Suprapubic skin (tissue), 4 donors: ENCODE measurements at places on chromosomes 2 and 18. TPM values are rescaled to one million over a fixed set of nuclear protein-coding genes. Genes with fewer than 3 reads are reported as not detected.

Gene DPYSL5
- total RNA-seq, result not detected

DNA sequence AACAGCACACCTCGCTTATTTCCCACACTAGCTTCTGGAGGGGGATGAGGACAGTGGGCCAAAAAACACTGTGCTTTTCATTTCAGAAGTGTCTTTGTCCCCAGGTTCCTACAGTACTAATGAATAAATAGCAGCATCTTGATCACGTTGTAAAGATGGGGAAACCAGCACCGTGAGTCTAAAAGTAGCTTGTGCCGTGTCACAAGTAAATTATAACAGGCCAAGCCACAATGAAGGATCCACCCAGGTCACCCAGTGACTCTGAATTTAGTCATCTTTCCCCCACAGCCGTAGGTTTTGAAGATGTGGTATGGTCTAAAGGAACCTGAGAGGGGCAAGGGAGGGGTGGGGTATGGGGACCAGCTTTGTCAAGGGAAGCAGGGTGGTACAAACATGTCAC is 8.8 kb downstream of the FZD7 start:
- no peak for DNase-seq

DNA sequence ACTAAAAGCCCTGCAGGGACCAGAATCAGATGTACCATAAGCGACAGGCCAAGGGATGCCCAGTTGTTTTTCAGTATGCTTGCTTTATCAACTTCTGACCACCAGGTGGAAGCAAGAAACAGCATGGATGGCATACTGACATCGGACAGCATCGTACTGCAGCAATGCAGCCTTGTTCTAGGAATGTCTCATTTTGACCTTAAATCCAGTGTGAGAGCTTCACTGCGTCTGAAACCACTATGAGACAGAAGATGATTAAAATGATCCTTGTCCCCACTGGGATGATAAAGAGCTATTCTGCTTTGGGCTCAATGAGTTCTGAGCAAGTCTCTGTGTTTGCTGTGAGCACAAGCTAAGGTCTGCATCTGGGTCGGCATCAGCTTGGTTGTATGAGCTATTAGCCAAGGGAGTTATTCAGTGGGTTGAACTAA is 54.3 kb downstream of the CDK15 start:
- no peak for DNase-seq

Gene FZD7
- total RNA-seq, result 13.5 TPM

Gene STAT4
- 2.7 TPM for total RNA-seq

Gene DSG4
- 3.2 TPM for total RNA-seq

GRCh38 chr2:120653046-120653445 is 82.6 kb upstream of the GLI2 start:
- DNase-seq, result no peak

DNA sequence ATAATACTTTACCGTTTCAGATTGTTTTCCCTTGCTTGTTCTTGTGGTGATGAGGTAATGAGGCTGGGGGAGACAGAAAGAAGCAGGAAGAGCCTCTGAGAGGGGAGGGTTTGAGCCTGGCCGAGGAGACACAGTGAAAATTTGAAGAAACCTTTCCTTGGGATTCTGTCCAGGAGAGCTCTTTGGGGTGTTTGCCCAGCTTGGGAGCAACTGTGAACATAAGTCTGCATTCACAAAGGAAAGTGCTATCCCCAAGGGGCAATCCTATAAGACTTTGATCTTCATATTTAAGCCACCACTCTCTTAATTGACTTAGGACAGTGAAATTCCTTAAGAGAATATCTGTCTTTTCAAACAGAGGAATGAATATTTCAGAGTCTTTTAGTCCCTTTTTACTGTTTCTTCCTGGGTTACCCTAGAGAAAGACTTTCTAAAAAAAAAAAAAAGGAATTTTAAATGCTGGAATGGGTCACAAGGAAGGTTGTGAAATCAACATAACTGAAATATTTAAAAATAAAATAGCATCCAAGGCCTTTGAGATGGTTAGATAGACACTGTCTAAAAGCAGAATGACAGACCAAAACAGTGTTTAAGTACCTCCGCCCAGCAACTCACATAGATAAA is 52.5 kb upstream of the STAM2 start:
- no peak for DNase-seq

Gene NEB
- 7.7 TPM for total RNA-seq

Gene ILKAP
- 58.3 TPM for total RNA-seq

- DNase-seq, result no peak
Observed at GRCh38 chr2:222796413-222797103, 64.3 kb upstream of the ACSL3 start.

Gene B3GNT2
- 18.3 TPM for total RNA-seq

- DNase-seq, result peak; percentile 20
Observed at GRCh38 chr2:98793897-98794830, 63.2 kb upstream of the MGAT4A start.

GRCh38 chr18:25353080-25353479 is 1.1 kb upstream of the ZNF521 start:
- DNase-seq, result no peak

GRCh38 chr2:45683292-45683691 is 31.8 kb downstream of the PRKCE start:
- no peak for DNase-seq

GRCh38 chr2:184680825-184681224 is 82.5 kb downstream of the ZNF804A start:
- DNase-seq, result no peak

Gene TAF4B
- total RNA-seq, result 21.9 TPM

DNA sequence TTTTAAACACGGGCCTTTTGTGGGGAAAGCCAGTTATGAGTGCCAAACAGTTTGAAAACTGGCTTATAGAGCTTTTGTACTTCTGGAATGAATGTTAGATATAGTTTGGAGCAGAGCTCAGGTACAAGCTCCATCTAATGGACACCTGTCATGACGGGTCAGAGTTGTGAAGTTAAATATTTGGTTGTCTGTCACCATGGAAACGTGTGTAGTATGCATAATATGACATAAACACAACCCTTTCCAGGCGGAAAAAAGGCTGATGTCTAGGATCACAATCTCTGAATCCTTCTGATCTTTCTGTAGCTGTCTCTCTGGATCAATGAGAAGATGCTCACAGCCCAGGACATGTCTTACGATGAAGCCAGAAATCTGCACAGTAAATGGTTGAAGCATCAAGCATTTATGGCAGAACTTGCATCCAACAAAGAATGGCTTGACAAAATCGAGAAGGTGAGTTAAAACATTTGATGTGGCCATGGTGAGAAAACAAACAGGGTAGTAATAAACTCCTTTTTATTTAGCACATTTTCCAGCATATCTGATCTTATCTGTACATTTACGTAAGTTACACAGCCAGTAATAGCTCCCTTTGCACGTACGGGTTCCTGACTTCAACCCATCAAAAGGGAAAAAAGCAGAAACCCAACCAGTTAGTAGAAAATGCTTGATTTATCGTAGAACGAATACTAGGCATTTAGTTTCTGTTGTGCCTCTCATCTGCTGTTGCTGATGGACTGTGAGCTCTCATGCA is 80.6 kb upstream of the EML6 start:
- DNase-seq, result no peak

DNA sequence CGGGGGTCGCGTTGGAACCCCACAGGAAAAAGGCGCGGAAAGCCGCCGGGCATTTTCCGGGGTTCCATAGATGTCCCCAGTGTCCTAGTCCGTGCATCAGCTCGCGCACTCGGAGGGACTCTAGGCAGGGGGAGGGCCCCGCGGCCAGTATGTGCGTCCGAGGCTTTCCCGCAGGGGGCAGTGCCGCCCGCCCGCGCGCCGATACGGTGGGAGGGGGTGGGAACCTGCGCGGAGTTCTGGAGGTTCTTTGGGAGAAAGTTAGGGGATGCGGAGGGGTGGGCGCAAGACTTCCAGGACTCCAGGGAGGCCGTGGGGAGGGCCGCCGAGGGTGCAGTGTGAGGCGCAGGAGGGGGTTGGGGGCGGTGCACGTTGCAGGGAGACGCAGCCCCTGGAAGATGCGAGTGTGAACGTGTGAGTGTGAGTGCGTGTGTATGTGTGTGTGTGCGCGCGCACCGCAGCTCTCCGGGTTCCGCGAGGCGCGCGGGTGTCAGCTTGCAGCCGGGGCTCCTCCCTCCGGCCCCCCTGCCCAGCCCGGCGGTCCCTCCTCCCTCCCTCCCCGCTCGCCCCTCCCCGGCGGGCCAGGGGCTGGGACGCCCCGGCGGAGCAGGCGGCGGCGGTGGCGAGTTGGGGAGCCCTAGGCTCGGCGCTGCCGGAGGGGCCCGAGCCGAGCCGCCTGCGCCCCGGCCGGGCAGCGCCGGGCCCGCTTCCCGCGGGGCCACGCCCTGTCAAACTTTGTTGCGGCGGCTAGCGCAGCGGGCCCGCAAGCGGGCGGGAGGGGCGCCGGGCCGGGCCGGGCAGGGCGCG is at the start of gene TCF7L1:
TCF7L1 (plus strand) TSS at position 559 of the 804 bp plus-strand sequence. CDS start 293 bp downstream, outside the sequence.
- peak; percentile 90 for DNase-seq

DNA sequence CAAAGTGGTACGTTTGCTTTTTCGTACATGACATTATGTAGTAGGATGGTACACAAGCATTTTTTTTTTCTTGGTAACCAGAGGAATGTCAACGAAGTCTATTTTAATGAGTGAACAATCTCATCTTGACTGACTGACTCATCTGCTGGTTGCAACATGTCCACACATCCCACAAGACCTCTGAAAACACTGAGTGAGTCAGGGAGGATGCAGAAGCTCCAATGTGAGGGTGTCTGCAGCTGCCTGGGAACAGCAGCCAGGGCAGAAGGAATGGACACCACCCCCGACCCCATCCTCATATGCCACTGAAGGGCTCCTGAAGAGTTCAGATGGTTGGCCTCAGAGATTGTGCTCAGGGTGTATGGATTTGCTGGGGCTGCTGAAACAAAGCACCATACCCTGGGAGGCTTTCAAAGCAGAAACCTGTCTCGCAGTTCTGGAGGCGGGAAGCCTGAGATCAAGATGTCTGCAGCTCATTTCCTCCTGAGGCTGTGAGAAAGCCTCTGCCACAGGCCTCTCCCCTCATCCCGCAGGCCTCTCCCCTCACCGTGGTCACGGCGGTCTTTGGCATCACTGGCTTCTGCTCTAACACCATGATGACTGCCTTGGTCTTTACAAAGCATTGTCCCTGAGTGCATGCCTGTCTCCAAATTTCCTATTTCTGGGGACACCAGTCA is 124.6 kb downstream of the LRATD1 start:
- DNase-seq, result no peak
